ENCODE measurements at places on chromosomes 11 and 22.

DNA sequence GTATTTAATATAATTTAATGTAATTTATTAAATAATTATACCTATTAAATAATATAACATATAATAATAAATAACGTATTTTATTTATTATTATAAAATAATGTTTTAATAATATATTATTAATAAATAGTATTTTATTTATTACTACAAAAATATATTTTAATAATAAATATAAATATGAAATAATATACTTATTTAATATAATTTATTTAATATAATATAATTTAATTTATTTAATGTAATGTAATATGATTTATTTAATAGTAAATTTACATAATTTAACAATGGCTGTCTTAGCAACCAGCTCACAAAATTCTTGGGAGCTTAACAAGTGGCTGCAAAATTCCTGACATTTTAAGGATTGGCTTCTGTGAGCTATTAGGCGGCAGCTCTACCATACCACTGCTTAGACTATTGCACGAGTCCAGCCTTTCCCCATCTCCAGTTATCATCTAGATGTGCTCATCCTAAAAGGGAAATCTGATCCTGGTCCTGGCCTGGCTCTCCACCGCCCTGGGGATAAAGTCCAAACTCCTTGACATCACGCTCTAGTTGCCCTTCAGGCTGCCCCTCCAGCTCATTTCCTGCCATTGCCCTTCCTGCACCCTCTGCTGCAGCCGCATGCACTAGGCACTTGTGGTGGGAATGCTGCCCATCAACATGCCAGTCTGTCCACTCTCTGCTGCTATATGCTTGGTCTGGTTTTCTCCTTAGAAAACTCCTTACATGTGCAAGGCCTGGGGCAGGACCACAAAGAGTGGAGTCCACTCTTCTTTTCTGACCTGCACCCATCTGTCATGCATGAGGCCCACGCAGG lies 9.8 kb downstream of the MMP20 start:
- DNase-seq, result peak; percentile 24

GRCh38 chr11:121741351-121741760 lies 288.6 kb upstream of the SORL1-AS1 start:
- DNase-seq, result no peak

- no peak for DNase-seq
These were observed 18.6 kb downstream of the USP47 start for GRCh38 chr11:11860103-11860979.

DNA sequence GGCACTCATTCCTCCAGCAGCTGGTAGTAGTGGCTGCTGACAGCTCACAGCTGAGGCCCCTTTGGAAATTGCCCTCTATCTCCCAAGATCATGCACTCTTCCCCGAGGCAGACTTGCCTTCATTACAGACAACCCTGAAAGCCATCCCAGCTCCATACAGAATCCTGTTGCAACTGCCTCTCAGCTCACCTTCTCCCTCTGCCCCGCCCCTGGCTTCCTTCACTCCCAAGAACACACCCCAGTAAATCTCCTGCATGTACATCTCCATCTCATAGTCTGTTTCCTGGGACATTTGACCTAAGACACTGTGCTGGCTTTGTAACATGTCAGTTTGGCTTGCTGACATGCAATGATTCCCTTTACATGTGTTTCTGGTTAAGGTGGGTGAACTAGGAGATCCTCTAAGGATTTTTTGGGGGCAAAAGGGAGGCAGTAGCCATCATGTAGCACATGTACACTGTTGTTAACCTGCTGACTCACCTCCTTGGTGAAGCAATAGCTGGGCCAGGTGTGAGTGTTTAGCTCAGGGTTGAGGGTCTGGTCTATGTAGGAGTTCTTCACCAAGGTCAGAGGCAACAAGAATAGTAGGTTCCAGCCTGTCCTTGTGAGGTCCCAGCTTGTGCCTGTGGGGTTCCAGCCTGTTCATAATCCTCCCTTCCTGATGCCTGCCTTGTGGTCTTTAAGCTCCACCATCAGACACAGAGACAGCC lies 179.6 kb downstream of the CSNK2A3 start:
- no peak for DNase-seq

DNA sequence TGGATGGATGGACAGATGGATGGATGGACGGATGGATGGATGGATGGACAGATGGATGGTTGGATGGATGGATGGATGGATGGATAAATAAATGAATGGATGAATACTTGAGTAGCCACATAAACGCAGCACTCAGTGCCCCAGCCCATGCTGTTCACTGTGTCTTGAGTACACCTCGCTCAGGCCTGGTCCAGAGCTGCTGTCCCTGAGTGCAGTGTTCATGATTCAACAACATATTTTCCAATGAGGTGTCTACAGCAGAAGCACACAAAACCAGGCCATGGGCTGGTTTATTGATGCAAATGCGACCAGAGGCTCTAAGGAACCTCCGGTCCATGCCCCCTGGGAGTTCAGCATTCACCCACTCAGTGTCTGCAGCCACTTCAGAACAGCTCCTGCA lies 584.3 kb downstream of the BRD1 start:
- DNase-seq, result no peak

DNA sequence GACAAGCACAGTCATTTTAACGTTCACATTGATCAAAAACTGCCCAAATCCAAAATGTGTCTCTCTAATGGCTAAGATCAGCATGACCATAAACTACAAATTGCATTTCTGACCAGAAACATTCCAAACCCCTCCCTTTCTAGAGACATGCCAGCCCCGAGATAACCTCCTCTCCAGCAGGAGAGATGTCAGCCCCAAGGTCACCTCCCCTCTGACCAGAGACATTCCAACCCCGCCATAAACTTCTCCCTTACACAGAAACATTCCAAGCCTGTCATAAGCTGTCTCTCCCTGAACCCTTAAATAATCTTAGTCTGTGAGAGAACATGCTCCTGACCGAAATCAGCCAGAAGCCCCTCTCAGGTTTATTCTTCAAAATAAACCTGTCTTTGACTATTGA lies 6.6 kb upstream of the EXT2 start:
- DNase-seq, result no peak

GRCh38 chr22:40603088-40603605 lies 33.4 kb downstream of the MRTFA start:
- DNase-seq, result peak; percentile 39

GRCh38 chr22:47366026-47366767 lies 603.7 kb downstream of the TBC1D22A start:
- DNase-seq, result no peak

GRCh38 chr11:96680211-96681018 lies 290.6 kb downstream of the JRKL start:
- DNase-seq, result no peak

GRCh38 chr11:79205786-79206185 lies 235.0 kb downstream of the TENM4 start:
- no peak for DNase-seq

DNA sequence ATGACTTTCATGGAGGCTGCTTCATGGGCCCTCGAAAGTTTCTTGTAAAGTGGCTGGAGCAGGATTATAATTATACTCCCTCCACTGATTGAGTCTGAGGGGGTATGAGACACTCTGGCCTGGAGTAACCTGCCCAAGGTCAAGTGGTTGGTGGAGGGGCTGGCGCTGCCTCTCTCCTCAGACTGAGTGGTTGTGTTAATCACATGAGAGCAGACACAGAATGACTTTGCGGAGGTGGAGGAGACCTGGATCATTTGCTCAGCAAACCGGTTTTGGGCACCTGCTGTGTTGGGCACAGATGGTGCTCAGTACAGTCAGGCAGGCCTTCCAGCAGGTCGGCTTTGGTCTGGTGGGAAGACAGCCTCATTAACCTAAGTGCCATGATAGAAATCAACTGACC lies 11.8 kb downstream of the BCR start:
- DNase-seq, result peak; percentile 16

- no peak for DNase-seq
These were observed 83.1 kb downstream of the SHANK2 start for GRCh38 chr11:71169313-71169712.

GRCh38 chr11:10455637-10456487 lies 798 bp downstream of the AMPD3 start:
- peak; percentile 91 for DNase-seq

GRCh38 chr11:1047595-1048156 lies 11.2 kb upstream of the MUC6 start:
- DNase-seq, result no peak

DNA sequence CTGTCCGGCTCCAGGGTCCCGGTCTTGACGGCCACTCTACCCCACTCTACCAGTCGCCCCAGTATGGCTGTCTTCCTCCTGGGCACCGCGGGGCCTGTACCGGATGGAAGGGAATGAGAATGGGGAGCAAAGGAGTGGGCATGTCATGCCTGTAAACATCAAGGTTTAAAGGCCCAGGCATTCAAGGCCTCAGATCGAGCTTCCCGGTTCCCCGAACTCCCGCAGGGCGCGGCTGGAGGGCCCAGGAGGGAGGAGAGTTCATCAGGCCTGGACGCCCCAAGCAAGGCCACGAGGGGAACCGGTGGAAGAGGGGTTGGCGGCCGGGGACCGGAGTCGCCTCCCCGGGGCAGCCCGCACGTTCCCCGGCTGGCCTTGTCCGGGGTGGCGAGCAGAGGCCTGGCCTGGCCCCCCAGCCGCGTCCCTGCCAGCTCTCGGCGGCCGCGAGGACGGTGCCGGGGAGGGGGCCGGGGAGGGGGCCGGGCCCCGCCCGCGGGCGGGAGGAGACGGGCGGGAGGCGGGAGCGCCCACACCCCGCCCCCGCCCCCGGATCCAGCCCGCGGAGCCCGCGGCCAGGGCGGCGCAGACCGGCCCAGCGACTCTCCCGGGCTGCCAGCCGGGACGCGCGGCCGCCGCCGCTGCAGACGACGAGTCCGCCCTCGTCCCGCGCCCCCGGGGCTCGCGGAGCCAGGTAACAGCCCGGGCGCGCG lies at the start of gene CDC42EP1:
Gene CDC42EP1, plus strand, starts transcription at position 580 of the 707 bp plus-strand sequence. CDS start 5,870 bp downstream, outside the sequence.
- peak; percentile 65 for DNase-seq

DNA sequence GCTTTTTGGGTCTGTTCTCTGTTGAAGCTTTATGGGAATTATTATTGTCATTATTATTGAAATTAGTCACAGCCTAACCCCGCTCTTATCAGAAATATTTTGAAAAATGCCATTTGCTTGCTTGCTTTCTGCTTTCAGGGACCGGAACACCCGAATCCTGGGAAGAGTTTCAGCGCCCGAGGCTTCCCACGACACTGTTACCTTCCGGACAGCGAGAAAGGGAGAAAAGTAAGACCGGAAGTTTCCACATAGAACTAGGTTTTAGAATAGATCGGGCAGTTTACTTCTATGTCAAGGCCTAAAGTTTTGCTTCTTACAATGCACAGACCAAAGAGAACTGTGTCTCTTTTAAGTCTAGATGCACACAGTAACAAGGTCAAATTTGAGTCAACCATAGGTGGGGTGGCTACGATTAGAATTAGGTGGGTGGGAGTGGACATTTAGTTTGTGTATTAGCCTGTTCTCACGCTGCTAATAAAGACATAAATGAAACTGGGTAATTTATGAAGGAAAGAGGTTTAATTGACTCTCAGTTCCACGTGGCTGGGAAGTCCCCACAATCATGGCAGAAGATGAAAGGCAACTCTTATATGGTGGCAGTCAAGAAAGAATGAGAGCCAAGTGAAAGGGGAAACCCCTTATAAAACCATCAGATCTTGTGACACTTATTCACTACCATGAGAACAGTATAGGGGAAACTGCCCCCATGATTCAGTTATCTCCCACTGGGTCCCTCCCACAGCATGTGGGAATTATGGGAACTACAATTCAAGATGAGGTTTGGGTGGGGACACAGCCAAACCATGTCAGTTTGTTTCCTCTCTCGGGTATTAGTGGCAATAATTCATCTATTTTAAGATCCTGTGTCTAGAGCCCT lies 12.9 kb downstream of the MPEG1 start:
- DNase-seq, result no peak

GRCh38 chr11:102793677-102794290 lies 4.2 kb downstream of the MMP1 start:
- no peak for DNase-seq

GRCh38 chr11:17846852-17847453 lies 112.4 kb downstream of the KCNC1 start:
- peak; percentile 74 for DNase-seq

DNA sequence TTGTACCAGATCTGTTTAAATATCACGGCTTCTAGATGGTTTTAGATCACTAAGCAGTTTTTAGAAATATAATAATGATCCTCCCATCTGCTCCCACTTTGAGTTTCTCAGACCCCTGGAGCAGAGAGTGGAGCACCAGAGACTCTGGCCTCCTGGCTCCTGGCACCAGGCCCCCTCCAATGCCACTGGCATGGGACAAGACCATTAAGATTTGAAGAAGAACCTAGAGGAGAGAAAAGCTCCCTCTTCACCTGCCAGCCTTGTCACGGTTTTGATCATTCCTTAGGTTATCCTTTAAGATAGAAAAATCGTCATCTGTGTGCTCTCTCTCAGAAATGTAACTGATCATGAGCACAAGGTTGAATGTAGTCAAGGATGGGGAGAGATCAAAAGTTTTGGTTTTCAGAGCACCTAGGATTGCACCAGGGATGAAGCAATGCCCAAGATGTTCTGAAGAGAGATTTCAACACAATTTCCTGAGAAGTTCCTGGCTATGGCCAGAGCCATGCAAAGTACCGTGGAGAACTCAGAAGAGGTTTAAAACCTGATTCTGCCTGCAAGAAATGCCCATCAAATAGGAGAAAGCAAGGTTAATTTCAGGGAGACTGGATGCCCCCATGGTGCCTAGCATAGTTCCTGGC lies 22.2 kb downstream of the IL10RA start:
- DNase-seq, result no peak

DNA sequence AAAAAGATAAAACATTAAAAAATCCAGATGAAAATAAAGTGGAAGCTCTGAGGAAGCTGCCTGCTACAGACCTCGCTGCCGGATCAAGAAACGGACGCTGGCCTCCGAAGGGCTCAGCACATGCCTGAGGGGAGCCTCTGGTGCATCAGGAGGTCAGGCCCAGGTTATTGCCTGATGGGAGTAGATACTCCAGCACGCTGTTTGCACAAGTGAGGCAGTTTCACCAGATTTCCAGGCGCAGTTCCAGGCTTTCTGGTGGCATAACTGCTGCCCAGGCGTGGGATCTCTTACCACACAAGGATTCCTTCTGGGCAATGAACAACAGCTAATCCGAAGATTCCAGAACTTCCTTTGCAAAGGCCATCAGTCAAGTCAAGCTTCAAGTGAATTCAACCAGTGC lies 154.2 kb downstream of the MPPED1 start:
- no peak for DNase-seq

GRCh38 chr22:35818897-35819296 lies 101.2 kb downstream of the APOL5 start:
- peak; percentile 62 for DNase-seq

DNA sequence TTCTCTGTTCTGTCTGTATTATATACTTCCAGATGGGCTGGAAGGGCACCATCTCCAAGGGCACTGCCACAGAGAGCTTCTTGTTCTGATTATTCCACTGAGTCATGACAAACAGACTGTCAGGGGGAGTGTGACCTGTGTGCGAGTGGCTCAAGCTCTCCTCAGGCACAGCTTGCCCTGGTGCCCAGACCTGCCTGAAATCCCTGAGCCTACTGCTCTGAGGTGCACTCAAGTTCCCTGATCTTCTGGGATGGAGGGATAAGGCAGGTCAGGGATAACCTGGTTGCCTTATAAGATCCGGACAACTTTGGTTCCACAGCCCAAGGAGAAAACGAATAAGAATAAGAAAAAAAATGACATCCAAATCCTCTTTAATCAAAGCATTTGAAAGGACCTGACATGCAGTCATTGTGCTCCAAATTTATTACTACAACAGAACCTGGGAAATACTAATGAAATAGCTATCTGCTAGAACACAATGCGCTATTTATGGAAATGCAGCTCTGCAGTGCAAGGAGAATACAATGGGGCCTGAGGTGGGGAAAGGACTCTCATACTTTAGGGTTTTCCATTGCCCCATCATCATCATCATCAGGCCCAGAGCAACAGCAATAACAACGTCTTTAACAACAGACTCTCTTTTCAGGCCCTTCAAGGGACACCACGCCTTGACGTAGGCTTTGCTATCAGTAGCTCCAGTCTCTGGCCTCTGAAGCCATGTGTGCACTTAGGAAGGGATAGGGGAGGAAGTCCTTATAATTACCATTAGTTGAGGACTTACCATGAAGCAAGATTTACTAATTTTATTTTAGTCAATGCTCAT lies 217.1 kb upstream of the KIRREL3 start:
- DNase-seq, result no peak
